Naive thymus-derived CD8-positive, alpha-beta T cell (primary cell): ENCODE measurements at places on chromosomes 16 and 17.
A peak's percentile ranks its signal among the peaks of the same experiment; 100 is the strongest.

DNA sequence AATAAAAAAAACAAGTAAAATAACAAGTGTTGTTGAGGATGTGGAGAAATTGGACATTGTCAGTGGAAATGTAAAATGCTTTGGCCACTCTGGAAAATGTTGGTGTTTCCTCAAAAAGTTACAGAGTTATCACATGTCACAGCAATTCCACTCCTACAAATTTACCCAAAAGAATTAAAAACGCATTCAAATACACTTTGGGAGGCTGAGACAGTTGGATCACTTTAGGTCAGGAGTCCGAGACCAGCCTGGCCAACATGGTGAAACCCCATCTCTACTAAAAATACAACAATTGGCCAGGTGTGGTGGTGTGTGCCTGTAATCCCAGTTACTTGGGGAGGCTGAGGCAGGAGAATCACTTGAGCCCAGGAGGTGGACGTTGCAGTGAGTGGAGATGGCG, 5.6 kb downstream of the TOP3A start:
- DNase-seq: no peak

- DNase-seq: no peak
These were observed 233.2 kb downstream of the ZNF423 start for GRCh38 chr16:49622421-49623402.

DNA sequence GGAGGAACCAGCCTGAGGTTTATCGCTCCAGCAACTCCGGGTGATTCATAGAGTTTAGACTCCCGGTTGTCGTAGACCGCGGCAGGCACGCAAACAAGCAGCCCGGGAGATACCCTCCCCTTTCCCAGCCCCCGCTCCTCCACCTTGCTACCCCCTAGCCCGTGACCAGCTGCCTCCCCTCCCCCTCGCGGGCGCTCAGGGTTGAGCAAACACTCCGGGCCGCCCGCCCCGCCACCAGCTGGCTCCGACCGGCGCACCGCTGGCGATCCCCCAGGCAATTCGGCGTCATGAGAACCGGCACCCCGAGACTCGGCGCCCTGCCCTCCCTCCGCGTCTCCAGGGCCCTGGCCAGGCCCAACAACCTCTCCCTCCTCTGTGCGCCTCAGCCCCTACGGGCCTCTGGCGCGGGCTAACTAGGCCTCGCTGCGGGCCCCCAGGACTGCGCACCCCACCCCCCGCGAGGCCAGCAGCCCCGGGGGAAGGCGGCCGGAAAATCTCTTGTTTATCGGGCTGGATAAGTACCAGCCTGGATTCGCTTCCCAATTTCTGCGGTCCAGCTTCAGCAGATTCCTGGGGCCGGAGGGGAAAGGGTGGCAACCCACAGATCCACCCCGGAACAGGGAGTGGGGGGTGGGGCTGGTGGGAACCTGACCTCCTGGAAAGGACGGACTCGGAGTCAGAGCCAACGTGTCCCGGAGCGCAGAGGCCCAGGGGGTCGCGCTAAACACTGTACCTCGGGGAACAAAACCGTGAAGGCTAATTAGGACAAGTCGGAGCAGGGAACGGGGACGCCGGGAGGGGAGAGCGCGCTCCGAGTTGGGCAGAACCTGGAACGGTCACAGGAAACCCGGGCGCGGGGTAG, 951 bp upstream of the GPRC5C start:
- no peak for DNase-seq

DNA sequence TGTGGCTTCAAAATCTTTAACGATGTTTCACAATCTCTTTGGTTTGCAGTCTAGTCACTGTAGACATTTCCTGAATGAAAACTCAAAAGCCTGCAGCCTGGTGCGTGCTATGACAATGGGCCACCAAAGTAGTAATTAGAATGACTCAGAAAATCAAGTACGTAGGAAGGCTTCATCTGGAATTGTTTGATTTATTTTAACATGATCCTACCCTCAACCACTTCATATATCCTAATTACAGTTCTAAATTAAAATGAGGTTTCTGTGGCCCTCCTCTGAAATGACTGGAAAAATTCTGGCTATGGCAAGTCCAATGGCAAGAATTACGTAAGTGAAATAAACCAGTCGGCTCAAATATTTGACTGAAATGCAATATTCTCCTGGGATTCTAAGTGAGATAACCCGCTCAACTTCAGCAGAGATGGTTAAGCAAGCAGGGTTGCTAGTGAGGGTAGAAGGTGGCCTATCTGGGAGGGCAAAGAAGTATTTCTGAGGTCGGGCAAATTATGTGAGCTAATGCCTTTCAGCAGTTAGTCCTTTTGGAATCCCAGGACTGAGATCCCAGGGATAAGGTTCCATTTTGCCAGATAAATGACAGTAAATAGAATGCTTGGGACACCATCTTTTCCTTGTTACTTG, 145.6 kb upstream of the MYOCD start:
- DNase-seq: no peak

- peak; percentile 61 for DNase-seq
These were observed at the start of gene MXRA7 for GRCh38 chr17:76710863-76711611. Gene MXRA7, minus strand, starts transcription at chr17:76710965. Its CDS starts 19 bp downstream, at chr17:76710946.

- no peak for DNase-seq
These were observed 631 bp downstream of the NXPH3 start for GRCh38 chr17:49576088-49576916.

- no peak for DNase-seq
These were observed 1.6 kb upstream of the KRT14 start for GRCh38 chr17:41588126-41588810.

- DNase-seq: peak; percentile 3
These were observed 19.0 kb downstream of the AXIN1 start for GRCh38 chr16:333406-334094.

GRCh38 chr17:49434821-49435670, 20.4 kb upstream of the PHB1 start:
- DNase-seq: peak; percentile 14

- no peak for DNase-seq
These were observed 69.0 kb downstream of the TBC1D16 start for GRCh38 chr17:79966681-79967080.

- no peak for DNase-seq
These were observed 38.7 kb downstream of the PKD1 start for GRCh38 chr16:2096853-2097595.

DNA sequence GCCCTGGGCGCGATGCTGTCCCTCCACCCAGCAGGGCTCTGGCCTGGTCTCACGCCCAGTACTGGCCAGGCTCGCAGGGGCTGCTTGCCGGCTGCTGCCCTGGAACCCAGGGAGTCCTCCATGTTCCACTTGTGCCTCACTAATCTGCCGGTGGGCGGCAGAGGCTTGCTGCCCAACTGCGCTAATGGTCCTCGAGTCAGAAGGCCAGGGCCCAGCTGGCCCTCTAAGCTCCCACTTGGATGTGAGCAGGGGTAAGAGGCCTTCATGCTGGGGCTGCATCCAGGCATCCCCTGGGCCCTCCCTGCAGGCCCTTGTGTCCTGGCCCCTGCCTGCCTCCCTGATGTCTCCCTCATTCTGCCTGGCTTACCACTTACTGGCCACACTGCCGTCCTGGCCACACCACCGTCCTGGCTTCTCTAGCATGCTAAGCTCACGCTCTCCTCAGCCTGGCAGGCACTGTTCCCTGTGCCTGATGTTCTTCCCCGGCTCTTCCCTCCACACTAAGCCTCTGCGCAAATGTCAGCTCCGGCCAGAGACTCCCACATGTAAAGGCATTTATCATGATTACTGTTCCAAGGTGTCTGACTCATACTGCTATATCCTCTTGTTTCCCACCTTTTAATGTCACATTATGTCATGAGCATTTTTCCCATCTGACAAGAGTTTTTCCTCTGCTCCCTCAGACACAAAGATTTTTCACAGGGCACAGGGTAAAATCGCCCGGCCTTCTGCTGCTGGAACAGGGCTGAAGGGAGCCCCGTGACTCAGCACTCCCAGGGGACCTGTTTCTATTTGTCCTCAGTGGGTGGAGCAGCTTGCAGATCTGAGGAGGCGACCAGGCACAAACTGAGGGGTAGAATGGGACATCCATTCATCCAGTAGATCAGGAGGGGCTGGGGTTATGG, 15.9 kb downstream of the B9D1 start:
- no peak for DNase-seq

- peak; percentile 23 for DNase-seq
These were observed 1.5 kb downstream of the CFAP20 start for GRCh38 chr16:58127634-58128033.

- DNase-seq: no peak
These were observed 6.7 kb upstream of the SEZ6 start for GRCh38 chr17:29012535-29012934.

DNA sequence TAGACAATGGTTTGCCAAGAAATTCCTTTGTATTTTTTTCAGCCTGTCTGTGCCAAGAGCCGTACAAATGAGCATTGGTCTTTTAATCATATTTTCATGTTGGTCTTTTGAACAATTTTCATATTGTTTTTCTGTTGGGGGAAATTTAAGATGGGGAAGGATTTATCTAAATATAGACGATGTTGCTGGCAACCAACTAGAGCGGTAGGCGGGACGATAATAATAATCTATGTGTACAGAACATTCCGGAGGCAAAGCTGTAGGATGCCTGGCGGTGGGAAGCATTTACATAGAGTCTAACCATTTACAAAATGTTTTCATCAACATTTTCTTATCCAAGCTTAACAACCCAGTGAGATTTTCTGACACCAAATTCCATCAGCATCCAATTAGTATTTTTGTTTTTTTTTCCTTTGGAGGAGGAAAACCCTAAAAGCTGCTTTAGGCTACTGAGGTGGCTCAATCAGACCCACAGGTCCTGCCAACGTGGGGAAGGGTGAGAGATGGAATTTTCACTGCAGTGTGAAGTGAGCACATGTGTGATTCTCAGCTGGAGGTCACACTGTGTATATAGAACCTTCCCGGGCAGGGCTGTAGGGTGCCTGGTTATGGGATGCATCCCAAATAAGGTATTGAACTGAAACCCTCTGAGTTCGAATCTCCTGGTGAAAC, 11.7 kb upstream of the SEC14L1 start:
- DNase-seq: no peak

GRCh38 chr17:45060382-45060796, 728 bp upstream of the NMT1 start:
- DNase-seq: no peak

DNA sequence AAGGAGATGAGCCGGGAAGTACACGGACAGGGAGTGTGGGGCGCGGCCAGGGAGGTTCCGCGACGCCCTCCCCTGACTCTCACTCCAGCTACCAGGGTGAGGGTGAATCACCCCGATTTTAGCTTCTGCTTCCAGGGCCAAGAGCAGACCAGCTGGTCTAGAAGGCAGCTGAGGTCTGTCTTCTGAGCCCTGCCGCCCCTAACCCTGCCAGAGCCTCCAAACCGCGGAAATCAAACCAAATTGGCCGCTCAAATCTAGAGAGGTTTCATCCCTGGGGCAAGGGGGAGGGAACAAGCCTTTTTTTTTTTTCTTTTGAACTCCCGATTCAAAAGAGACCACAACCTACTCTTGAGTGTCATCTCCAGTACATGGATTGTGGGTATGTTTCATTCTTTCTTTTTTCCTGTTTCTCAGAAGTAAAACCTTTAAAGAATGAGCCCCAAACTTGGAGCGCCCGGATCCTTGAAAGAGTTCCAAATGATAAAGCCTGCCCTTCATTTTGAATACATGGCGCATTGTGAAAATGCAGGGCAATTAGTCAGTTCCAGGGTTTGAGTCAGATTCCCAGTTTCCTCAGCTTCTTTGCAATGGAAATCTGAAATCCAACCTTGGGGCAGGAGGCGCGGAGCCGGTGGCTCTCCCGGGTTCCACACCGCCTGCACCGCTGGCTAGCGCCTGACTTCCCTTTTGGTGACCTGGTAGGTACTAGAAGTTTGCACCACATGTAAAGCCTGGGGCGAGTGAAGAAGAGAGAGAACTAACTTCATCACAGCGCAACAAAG, 16.5 kb upstream of the ZFHX3 start:
- no peak for DNase-seq

DNA sequence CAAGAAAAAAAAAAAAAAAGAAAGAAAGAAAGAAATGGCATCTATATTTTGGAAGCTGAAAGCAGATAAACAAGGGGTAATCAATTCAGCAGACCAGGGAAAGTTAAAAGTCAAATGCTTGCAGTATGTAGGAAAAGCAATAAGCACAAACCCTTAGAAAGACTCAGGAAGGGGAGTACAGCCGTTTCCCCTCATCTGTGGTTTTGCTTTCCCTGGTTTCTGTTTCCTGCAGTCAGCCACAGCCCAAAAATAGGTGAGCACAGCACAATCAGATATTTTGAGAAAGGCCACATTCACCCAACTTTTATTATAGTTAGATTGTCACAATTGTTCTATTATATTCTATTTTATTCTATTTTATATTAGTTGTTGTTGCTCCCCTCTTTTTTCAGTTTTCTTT, 14.4 kb upstream of the ALOX12 start:
- DNase-seq: no peak

GRCh38 chr17:66981983-66982508, 17.5 kb downstream of the CACNG4 start:
- no peak for DNase-seq

- DNase-seq: no peak
These were observed 32.5 kb upstream of the ARHGAP44 start for GRCh38 chr17:12756786-12757185.

GRCh38 chr17:75428543-75429469, 23.3 kb upstream of the GRB2 start:
- no peak for DNase-seq

DNA sequence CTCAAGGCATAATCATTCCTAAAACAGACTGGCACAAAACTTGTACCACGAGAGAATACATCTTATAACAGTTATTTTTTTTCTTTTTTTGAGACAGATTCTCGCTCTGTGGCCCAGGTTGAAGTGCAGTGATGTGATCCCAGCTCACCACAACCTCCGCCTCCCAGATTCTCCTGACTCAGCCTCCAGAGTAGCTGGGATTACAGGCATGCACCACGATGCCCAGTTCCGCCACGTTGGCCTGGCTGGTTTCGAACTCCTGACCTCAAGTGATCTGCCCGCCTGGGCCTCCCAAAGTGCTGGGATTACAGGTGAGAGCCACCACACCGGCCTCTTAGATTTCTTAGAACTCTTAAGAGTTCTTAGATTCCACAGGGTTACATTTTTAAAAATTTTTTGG, 4.1 kb downstream of the NUFIP2 start:
- no peak for DNase-seq

- no peak for DNase-seq
These were observed 112.1 kb downstream of the UTP18 start for GRCh38 chr17:51372345-51373004.

GRCh38 chr17:10327640-10328039, 45.2 kb downstream of the MYH13 start:
- peak; percentile 42 for DNase-seq

DNA sequence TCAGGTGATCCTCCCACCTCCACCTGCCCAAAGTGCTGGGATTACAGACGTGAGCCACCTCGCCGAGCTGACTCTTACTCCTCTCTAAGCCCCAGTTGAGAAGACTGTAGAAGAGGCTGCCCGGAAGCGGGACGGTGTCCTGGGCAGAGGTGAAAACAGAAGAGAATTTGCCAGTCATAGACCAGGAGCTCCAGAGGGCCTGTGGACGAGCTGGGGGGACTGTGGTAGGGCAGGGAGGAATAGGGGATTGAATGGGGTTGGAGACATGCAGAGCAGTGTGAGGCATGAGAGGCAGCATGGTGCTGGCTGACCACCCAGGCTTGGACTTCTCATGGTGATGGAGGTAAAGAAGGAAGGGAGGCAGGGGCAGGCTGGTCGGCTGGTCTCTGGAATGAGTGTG, 17.1 kb upstream of the PHB1 start:
- no peak for DNase-seq

- DNase-seq: no peak
These were observed 1751.4 kb downstream of the TP53TG3F start for GRCh38 chr16:35210681-35211433.

GRCh38 chr17:41767324-41768042, 19.0 kb downstream of the JUP start:
- DNase-seq: no peak

- DNase-seq: no peak
These were observed 656 bp upstream of the GEMIN4 start for GRCh38 chr17:752620-753219.

GRCh38 chr16:82782715-82783251, 156.0 kb downstream of the CDH13 start:
- no peak for DNase-seq
